ENCODE measurements at places on chromosomes 5 and 9.

GRCh38 chr5:89289604-89290003 is 406.6 kb upstream of the MEF2C start:
- DNase-seq: no peak

DNA sequence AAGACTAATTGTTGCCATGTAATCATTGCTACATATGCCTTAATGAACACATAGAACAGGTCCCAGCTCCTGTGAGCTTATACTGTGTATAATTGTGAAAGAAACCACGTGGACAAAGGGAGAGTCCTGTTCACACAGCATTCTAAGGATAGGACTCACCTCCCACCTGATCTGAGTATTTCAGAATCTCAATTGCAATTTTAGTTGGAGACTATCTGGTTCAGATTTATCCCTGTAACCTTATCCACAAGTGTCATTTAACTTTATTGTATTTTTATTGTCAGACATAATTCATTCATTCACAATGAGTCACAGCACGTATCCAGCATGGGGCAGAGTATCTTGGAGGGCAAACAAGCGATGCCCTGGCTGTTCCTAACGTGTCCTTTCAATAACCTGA is 448.3 kb downstream of the NTRK2 start:
- no peak for DNase-seq

GRCh38 chr5:76475385-76475784 is 72.3 kb downstream of the IQGAP2 start:
- DNase-seq: no peak

- DNase-seq: no peak
These were observed 229.1 kb downstream of the NFIB start for GRCh38 chr9:14084867-14085266.

- DNase-seq: peak; percentile 1
These were observed 109.4 kb downstream of the ANKRD55 start for GRCh38 chr5:56123531-56124243.

- DNase-seq: no peak
These were observed 110.4 kb upstream of the LIFR start for GRCh38 chr5:38666668-38667498.

DNA sequence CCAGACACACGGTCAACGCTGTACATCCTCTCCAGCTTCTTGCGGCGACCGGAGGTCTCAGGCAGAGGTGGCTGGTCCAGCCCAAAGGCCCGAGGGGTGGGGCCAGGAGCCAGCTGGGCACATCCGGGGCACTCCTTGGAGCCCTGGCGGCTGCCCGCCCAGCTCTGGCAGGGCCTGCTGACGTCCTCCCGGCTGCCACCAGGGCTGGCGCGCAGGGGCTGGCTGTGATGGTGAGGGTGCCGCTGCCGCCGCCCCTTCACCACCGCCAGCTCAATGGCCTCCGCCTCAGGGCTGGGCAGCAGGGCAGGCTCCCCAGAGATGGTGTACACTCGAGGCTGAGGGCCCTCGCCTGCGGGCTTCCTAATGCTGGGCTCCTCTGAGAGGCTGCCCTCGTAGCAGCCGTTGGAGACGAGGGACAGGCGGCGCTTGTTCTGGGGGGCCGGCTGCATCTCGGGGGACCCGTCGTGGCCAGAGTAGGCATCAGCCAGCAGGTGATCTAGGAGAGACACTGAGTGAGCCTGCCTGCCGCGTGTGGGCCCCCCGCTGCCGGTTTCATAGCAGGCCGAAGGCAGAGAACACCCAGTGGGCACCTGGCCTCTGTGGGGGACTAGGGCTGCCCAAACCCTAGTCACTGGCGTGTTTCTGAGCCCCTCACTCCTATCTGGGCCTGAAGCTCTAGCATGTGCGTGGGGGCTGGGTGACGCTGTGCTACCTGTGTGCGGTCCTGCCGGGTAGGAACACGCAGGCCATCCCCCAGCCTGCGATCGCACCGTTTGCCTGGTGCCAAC is 1.5 kb downstream of the NSMF start:
- no peak for DNase-seq

DNA sequence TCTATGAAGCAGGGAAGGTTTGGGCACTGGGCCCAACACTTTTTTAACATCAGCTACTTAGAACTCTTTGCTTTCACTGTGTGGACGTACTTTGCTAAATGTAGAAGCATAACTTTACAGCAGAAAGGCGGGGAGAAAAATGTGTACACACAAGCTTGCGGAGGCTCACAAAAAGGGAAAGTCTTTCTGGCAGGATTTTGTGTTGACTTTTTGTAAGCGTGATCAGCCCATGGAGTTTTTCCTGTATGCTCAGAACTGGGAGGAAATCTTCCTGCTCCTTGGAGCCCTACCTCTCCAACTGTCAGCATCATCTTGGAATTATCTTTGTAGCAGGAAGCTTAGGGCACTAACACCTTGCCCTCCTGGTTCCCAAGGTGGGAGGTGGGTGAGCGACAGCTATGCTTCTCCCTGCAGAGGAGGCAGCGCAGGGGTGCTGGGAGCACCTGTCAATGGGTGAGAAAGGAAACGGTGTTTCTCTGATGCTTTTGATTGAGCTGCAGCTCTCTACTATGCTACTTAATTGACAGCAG is 321.9 kb downstream of the GADD45G start:
- DNase-seq: no peak

GRCh38 chr5:51657340-51658240 is 274.3 kb downstream of the ISL1 start:
- DNase-seq: no peak

- no peak for DNase-seq
These were observed 1.6 kb upstream of the RGS3 start for GRCh38 chr9:113461943-113462342.

GRCh38 chr5:171957591-171958251 is 48.7 kb downstream of the FBXW11 start:
- DNase-seq: no peak

DNA sequence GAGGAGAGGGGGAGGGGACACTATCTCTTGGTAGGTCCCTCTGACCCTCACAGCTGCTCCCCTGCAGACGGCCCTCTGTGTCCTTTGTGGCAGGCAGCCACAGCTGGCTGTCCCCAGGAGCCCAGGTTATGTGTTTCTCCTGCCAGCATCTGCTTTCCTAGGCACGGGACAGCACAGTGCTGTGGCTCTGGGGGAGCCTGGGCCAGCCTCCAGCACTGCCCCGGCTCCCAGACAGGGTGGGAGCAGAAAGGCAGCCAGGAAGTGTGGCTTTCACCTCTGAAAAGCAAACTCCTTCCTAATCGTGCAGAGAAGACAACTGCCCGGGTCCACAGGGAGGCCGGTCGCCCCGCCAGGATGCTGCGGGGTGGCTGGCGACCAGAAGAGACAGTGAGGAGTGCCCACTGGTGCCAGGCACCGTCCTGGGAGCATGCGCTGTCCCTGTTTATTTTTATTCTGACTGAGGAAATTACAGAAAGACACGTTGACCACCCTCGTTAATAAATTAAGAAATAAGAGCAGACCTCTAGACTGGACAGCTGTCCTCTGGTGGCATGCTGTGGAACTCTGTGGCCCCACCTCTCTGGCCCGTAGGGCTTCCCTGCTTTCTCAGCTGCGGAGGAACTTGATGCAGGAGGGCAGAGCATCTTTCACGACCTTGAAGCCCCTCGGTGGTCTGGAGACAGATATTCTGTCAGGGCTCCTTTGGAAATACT is 240.3 kb downstream of the FANCC start:
- no peak for DNase-seq

DNA sequence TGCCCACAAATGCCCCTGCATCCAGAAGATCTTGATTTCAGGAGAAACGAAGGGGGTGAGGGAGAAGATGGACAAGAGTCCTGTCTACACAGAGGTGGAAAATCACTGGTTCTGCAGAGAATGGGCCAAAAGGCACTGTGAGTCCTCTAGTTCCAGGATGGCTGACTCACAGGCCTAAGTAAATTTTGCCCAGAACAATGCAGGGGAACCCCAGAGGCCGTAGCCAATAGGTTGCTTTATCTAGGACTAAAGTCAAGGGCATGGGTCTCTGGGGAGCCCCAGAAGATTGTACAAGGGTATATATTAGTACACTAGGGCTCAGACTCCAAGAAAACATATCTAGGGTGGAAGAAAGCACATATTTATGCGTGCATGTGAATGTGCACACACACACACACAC is 98.0 kb downstream of the SLIT3 start:
- no peak for DNase-seq

DNA sequence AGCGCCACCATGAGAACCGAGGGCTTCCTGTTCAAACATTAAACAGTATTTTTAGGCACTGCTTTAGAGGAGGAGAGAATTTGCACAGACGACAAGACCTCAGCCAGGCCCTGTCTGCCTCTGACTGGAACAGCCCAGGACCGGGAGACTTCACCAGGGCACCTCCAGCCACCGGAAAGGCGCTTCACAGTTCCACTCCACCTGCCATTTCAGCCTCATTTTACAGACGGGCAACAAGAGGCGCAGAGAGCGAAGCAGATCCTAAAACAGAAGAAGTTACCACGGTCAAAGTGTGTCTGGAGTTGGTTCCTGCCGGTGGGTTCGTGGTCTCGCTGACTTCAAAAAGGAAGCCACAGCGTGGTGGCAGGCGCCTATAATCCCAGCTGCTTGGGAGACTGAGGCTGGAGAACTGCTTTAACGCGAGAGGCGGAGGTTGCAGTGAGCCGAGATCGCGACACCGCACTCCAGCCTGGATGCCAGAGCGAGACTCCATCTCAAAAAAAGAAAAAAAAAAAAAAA is 28.4 kb downstream of the COL23A1 start:
- DNase-seq: no peak

DNA sequence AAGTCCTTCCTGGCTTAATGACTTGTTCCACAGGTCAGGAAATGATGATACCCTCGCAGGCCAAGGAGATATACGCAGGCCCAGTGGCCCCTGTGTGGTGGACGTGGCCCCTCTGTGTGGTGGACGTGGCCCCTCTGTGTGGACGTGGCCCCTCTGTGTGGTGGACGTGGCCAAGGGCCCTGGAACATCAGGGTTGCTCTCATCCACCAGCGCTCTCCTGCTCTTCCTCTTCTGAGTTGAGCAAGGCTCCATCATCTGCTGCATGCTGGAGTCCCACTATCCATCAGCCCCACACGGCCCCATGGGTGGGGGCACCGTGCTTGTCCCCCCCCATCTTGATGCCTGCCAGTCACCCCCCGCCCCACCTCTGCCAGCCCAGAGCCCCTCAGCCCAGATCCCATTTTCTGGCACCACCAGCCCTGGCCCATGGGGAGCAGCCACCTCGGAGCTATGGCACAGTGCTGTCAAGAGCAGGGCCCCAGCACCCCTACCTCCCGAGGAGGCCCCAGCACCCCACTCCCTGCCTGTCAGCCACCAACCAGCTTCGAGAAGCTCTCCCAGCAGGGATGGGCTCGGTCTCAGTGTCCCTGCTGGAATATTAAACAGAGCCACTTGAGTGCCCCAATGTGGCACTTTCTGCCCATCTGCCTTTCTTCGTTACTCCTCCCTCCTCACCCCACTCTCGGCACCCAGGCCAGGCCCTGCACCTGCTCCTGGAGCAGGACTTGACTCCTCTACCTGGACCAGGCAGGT is 8.1 kb downstream of the LRRC14B start:
- no peak for DNase-seq

- no peak for DNase-seq
These were observed 102.2 kb downstream of the PCSK5 start for GRCh38 chr9:75992482-75993206.

DNA sequence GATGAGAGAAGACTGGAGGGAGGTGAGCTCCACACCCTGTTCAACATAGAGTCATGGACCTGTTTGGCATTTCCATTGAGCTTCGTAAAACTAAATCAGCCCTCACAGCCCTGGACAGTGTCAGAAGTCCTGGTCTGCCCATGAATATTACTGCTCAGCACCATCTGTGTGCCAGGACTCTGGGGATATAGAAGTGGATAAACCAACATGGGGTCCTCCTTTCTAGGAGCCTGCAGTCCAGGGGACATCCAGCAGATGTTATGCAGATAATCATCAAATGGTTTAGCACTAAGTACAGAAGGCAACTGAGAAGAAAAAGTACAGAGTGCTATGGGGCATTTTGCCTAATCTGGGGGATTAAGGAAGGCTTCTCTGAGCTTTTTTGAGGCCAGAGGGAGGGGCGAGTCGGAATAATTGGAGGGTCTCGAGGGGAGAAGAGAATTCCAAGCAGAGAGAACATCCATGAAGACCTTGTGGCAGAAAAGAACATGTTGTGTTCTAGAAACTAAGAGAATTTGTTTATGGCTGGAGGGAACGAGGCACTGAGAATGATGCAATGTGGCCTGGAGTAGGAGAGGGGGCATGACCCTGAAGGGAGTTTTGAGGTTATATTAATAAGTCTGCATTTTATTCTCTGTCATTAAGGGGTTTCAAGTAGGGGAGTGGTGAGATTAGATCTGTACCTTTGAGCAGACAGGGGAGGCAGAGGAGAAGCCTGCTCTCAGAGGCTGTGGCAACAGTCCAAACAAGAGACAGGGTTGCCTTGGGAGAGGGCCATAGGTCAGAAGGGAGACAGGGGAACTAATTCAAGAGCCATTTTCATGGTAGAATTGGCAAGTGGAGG is 63.5 kb upstream of the SLC2A8 start:
- no peak for DNase-seq

GRCh38 chr9:32596096-32596865 is 23.3 kb upstream of the NDUFB6 start:
- DNase-seq: no peak

DNA sequence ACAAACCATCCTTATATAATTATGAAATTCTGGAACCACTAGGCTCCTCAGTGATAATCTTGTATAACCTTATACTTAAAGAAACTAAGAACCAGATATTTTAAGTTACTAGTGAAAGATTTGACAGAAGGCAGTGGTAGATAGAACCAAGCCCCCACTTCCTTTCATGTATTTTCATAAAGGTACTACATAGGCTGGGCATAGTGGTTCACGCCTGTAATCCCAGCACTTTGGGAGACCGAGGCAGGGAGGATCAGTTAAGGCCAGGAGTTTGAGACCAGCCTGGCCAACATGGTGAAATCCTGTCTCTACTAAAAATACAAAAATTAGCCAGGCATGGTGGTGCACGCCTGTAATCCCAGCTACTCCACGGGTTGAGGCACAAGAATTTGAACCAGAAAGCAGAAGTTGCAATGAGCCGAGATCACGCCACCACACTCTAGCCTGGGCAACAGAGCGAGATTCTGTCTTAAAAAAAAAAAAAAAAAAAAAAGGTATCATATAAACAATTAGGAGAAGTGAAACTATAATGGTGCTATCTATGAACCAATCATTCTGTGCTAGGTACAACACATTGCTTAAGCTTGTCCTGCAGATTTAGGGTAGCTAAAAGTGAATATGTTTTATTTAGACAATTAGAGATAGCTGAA is 27.9 kb upstream of the DTWD2 start:
- no peak for DNase-seq

GRCh38 chr5:39657943-39658342 is 233.2 kb upstream of the DAB2 start:
- no peak for DNase-seq

- DNase-seq: no peak
These were observed 387.5 kb downstream of the FAM170A start for GRCh38 chr5:120016717-120017382.

Measured in esophagus squamous epithelium (tissue), 5 donors.